ENCODE measurements at places on chromosomes 1 and 21.

- DNase-seq = no peak
These were observed 1.1 kb upstream of the GRHL3 start for GRCh38 chr1:24317956-24318614.

DNA sequence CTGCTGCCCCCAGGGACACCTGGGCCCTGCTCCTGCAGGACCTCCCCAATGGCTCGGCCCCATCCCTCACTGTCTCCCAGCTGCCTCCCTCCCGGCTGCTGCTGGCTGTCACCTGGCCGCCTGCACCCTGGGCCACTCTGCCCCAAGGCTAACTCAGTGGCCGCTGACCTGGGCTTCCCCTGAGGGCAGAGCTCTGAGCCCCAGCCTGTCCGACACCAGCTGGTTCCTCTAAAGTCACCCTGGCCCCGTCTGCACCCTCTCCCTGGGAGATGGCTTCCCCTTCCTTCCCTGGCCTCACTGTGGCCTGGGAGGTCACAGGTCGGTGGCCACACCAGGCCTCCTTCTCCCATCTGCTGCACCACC is 15.0 kb downstream of the ITGB2 start:
- no peak for DNase-seq

GRCh38 chr1:5271264-5271663 is 616.9 kb downstream of the AJAP1 start:
- no peak for DNase-seq

DNA sequence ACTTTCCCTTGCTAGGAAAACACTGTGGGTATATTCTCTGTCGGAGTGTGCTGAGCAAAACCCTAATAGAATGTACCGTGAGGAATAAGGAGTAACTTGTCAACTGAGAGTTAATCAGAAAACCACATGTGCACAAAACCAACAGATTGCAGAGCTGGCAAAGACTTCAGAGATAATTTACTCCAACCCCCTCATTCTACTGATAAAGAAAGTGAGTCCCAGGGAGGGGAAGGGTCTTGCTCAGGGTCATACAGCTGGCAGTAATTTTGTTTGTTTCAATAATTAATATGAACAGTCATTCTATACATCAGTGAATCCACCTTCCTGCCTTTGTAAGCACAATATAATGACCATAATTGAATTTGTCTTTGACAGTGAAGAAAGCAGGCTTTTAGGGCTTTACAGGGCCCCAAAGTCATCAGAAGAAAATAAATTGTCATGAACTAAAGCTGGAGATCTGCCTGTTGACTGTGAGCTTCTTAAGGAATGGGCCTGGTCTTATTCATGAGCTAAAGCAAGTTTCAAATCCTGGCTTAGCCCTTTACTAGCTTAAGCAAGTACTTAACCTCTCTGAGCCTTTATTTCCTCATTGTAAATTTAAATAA is 67.2 kb upstream of the HOOK1 start:
- DNase-seq = no peak

DNA sequence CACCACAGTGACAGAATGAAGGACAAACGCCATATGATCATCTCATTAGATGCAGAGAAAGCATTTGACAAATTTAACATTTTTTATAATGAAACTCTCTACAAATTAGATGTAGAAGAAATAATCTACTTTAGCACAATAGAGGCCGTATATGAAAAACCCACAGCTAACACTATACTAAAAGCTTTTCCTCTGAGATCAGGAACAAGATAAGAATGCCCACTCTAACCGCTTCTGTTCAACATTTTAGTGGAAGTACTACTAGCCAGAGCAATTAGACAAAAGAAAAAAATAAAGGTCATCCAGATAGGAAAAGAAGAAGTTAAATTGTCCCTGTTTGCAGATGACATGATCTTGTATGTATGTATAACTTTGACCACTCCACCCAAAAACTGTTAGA is 109.7 kb downstream of the SLC35F3 start:
- DNase-seq = no peak

- no peak for DNase-seq
These were observed 99.9 kb downstream of the KCNH1 start for GRCh38 chr1:211033921-211034525.

- no peak for DNase-seq
These were observed 729 bp downstream of the NADK start for GRCh38 chr1:1777583-1777899.

- no peak for DNase-seq
These were observed 46.7 kb upstream of the SAMD13 start for GRCh38 chr1:84254703-84255238.

DNA sequence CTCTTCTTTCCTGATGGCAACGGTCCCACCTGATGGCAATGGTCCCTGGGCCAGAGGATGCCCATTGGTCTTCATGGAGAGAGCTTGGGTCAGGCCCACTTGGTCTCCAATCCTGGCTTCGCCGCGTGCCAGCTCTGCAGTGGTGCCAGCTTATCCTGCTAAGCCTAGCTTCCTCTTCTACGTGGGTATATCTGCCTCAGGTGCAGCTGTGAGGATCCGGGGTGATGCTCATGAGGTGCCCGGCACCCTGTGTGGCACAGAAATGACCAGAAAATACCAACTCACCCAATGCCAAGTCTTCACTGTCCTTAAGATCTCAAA is 437.4 kb downstream of the CAMTA1 start:
- no peak for DNase-seq

DNA sequence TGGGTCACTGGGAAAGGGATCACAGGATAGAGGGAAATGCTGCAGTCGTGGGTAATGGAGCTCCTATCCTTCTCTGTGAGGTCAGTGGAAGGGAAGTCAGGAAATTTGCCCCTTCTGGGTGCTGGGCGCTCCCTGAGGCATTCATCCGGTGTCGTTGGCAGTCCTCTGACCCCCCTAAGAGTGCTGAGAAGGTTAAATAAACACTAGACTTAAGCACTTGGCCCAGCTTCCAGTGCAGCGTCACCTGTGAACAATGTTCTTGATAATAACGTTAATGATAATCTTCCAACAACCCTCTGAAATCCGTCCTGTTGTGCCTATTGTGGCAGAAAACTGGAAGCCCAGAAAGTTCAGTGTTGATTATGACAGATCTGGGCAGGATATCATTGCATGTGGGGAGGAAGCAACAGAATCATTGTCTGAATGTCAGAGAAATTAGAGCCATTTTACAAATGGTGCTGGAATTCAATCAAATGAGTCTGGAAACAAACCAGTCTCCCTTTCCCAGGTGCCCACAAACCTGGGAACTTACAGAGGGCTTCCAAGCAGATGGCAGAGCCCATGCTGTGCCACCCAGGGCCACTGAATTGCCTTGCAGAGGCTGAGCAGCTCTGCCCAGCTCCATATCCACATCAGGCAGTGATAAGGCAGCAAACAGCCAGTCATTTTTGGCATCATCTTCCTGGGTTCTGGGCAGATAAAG is 216.8 kb downstream of the KAZN start:
- no peak for DNase-seq

DNA sequence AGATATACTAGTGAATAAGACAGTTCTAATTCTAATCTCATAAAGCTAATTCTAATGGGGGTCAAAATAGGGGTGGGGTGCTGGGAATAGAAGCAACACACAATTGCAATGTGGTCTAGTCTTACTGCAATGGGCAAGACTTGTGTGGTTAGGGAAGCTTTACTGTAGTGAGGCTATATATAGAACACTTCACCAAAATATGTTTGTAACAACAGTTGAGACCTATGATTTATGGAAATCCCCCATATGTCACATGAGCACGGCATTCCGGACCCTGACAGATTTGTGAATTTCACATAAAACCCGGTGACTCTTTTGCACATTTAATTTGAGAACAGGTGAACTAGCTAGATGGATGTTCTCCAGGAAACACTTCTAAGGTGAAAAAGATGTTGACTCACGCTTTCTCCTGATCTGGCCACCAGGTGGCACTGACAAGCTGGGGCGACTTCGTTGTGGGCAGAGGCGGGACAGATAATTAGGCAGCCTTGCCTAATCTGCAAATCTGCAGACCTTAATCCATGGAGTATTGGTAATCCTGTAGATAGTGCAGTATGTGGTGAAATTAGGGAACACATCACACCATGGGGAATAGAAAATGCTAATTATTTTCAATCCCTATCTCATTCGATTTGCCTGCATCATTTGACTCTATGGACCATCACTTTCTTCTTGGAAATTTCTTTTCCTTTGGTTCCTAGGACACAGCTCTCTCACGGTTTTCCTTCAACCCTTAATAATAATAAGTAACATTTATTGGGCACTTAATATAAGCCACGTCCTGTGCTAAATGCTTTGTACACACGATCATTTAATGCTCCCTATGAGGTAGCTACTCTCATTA is 37.7 kb downstream of the KIAA0040 start:
- DNase-seq = no peak

DNA sequence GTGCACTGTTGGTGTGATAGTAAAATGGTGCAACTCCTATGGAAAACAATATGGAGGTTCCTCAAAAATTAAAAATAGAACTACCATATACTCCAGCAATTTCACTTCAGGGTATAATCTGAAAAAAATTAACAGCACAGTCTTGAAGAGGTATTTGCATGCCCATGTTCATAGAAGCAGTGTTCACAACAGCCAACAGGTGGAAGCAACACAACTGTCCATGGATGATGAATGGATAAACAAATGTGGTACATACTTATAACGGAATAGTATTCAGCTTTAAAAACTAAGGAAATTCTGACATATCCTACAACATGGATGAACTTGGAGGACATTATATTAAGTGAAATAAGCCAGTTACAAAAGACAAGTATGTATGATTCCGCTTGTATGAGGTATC is 8.2 kb downstream of the TTLL7 start:
- DNase-seq = no peak

DNA sequence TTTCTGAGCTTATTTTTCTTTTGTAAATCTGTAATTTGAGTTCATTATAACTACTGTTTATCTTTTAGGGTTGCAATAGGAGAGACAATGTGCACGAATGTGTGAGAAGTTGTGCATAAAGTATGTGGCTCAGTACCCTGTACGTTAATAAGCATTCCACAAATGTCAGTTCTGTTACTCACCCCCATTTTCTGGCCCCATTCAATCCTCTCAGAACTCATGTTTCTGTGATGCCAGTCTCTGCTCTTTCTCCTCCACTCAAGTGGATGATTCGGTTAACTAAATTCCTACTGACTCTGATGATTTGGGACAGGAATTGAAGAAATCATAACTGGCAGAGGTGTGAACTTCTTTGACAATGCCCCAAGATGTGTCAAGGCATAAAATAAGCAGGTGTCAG is 10.2 kb upstream of the DMRTB1 start:
- DNase-seq = no peak

- no peak for DNase-seq
These were observed 59.8 kb upstream of the MORC3 start for GRCh38 chr21:36260030-36260787.

DNA sequence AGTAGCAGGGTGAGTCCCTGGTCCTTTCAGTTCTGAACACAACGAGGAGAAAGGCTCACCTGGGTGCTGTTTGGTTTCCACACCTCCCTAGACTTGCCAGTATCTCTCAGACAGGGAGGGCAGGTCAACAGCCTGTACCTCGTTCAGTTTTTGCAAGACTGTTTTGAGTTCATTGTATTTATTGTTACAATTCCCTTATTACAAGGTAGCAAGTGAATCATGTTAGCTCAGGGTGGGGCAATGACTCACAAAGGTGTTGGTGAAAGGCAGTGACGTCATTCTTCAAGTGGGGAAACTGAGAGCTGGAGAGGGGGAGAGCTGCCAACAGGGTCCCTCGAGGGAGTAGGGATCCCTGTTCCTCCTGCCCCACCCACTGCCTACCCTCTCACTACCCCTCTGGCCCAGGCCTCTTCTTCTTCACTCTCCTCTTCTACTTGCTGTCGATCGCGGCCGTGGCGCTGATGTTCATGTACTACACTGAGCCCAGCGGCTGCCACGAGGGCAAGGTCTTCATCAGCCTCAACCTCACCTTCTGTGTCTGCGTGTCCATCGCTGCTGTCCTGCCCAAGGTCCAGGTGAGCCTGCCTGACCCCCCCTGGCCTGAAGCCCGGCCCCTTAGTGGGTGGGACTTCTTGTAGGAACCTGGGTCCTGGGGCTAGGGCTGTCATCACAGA is 13.4 kb downstream of the SERINC2 start:
- no peak for DNase-seq

DNA sequence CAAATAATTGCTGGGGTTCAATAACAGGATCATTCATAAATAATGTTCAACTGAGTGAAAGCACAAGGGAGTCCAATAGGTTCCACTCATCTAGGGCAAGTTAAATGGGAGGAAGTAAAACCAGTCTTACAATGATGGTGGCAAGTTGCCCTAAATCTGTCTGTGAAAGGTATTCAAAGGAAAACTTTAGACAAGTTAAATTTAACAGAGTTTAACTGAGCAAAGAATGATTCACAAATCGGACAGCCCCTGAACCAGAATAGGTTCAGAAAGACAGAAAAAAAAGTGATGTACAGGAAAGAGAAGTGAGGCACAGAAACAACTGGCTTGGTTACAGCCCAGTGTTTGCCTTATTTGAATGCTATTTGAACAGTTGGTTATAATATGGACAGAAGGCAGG is 183.5 kb upstream of the ADGRL4 start:
- no peak for DNase-seq

DNA sequence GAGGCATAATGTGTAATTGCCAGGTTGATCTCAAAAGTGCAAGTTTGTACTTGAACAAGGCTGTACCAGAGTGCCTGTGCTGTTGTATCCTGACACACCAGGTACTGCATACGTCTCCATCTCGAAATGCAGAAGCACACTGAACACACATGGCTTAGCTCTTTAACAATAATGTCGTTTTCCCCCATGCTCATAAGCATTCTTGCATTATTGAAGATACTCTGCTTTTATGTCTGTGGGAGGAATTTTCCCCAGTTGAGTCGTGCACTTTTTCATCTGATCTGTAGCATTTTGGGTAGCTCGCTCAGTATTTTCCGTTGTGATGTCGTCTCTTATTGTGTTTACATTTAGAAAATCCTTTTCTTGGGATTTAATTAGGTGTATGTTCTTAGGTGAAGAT is 98.7 kb downstream of the PCBP3 start:
- DNase-seq = no peak

DNA sequence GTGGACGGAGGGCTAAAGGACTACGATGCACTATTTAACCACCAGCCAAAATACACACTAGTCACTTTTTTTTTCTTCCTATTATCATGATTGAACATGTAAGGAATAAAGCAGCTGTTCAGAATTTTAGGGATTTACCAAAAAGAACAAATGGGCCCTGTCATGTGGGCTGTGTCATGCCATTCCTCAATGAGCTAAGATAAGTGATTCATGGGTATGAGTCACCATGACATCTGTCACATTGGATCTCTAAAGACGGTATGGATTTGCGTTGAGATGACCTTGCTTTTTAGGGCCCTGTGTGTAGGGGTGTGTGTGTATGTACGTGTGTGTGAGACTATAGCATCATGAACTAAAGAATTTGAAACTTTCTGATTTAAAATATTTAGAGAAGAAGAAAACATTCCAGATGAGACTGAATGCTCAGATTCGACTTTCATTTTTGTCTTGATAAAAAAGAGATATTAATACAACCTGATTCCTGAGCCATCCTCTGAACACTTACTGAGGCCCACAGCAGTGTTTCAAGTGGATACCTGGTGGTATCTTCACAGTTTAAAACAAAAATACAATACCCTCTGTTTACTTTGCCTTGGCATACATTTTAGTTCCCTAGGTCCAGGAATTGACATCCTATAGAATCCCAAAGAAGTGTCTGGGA is 246.1 kb upstream of the DUSP10 start:
- no peak for DNase-seq
